Suppressor macrophage treated with lipopolysaccharide for 4 hours (primary cell): ENCODE measurements at places on chromosomes 6 and 20.

DNA sequence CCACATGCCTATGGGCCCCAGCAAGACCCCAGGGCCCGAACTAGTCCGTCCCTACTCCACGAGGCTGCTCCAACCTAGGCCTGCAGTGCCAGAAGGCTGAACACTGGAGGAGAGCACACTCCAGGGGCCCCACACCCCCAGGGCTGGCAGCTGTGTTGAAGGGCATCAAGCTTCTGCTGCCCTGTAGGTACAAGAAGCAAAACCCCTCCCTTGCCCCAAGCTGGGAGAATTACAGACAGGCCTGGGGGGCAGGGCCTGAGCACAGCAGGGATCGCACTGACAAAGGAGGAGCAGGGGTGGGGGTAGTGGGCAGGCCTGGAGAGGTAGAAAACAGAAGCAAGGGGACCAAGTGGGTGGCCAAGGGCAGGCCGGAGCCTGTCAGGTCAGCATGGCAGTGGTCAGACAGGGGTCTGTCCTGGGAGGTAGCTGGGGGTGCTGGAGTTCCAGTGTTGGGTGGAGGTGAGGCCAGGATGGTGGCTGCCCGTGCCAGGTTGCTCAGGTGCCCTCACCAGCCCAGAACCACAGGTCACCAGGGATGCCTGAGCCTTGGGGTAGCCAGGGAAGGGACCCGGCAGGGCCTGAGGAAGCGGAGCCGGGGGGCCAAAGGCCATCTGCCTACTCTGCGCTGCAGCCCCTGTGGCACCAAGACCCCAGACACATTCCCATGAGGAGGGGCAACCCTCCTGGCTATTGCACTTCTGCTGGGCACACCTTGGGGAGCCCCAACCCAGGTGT, 2.9 kb upstream of the UCKL1 start:
- no peak for DNase-seq

GRCh38 chr6:32184084-32184640, at the start of gene AGER:
TSS of gene AGER (minus strand) at chr6:32184253. CDS start at chr6:32184222, 31 bp downstream.
- DNase-seq, result no peak

- no peak for DNase-seq
Measured at GRCh38 chr20:64102647-64103354, 4.6 kb downstream of the NPBWR2 start.

DNA sequence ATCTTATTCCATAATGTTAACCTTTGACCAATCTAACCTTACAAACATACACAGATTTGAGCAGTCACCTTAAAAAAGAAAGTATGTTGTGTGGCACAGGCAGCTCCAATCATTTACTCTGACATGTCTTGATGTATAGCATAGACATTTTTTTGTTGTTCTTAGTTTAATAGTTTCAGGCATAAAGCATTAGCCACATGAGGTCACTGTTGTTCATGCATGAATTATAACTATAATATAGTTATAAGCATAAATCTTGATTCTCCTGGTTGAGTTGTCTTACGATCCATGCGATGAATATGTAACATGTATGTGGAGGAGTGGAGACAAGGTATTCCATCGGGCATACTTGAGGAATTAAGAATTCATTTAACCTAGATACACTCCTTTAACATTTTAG, 26.1 kb upstream of the NKAIN2 start:
- peak; percentile 2 for DNase-seq

GRCh38 chr6:84618046-84618752, 146.2 kb downstream of the TBX18 start:
- DNase-seq, result no peak

DNA sequence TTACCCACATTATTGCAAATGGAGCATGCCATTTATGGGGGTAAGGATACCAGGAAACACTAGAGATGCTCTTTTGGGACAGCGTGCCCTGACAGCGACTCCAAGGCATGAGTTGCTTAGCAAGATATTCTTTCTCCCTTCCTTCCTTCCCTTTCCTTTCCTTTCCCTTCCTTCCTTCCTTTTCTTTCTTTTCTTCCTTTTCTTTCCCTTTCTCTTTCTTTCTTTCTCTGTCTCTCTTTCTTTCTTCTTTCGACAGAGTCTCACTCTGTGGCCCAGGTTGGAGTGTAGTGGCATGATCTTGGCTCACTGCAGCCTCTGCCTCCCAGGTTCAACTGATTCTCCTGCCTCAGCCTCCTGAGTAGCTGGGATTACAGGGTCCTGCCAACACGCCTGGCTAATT, 3.3 kb downstream of the MUCL3 start:
- no peak for DNase-seq

GRCh38 chr6:105069821-105070445, 109.9 kb downstream of the POPDC3 start:
- DNase-seq, result no peak

GRCh38 chr6:113486199-113486598, 370.9 kb upstream of the MARCKS start:
- DNase-seq, result no peak

- no peak for DNase-seq
Measured at GRCh38 chr20:14113416-14113815, 118.1 kb downstream of the MACROD2 start.

GRCh38 chr20:2297357-2297728, 1.5 kb downstream of the TGM3 start:
- no peak for DNase-seq

DNA sequence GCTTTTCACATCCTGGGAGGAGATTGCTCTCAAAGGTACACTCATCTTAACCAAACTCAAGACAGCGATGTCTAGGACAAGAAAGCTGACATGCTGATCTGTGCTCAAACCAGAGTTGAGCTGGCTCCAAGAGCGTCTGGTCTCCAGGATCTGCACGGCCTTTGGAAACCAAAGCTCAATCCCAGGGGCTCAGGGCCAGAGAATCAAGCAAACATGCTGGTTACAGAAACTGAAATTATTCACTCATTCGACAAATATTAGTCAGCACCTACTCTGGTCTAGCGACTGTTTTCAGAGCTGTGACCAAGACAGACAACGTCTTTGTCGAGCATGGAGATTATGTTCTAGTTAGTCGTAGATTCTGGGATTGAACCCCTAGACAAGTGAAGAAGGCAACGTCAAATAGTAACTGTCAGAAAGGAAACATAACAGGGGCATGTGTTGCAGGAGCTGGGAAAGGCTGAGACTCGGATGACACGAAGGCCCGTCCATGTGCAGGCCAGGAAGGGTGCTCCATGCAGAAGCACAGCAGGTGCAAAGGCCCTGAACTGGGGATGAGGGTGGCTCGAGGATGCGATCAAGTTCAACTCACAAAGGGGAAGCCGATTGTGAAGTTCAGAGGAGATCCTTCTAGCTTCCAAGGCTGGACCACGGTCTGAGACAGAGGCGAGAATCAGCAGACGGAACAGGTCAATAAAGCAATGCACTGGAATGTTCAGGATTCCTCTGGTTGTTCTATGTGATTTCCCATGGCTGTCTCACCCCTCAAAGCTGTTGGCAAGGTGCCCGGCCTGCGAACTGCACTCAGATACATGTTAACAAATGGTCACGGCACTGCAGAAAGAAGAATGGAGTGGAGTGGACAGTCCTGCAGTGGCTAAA, 12.5 kb upstream of the PCK1 start:
- no peak for DNase-seq

GRCh38 chr6:157646012-157646411, 177.0 kb upstream of the SNX9 start:
- peak; percentile 6 for DNase-seq

GRCh38 chr6:152318278-152318677, 318.9 kb downstream of the SYNE1 start:
- no peak for DNase-seq

DNA sequence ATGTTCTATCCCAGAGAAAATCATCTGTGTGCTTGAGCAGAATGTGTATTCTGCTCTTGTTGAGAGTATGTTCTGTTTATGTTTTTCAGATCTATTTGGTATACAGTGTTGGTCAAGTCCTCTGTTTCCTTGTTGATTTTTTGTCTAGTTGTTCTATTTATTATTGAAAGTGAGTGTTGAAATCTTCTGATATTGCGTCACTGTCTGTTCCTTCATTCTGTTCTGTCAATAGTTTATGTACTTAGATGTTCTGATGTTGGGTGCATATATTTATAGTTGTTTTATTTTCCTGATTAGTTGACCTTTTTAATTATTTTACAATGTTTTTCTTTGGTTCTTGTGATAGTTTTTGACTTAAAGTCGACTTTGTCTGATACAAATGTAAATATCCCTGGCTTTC, 458.7 kb upstream of the HSF2 start:
- no peak for DNase-seq

DNA sequence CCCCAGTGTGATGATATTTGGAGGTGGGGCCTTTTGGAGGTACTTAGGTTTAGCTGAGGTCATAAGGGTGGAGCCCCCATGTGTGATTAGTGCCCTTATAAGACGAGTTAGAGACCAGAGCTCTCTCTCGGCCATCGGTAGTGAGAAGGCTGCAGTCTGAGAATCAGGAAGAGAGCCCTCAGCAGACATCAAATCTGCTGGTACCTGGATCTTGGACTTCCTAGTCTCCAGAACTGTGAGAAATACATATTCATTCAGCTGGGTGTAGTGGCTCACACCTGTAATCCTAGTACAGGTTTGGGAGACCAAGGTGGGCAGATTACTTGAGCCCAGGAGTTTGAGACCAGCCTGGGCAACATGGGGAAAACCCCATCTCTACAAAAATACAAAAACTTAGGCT, 48.7 kb upstream of the DDR1 start:
- DNase-seq, result no peak

- DNase-seq, result no peak
Measured at GRCh38 chr6:144316862-144317195, 31.7 kb downstream of the UTRN start.

- DNase-seq, result no peak
Measured at GRCh38 chr6:33426590-33427511, 7.0 kb downstream of the SYNGAP1 start.

DNA sequence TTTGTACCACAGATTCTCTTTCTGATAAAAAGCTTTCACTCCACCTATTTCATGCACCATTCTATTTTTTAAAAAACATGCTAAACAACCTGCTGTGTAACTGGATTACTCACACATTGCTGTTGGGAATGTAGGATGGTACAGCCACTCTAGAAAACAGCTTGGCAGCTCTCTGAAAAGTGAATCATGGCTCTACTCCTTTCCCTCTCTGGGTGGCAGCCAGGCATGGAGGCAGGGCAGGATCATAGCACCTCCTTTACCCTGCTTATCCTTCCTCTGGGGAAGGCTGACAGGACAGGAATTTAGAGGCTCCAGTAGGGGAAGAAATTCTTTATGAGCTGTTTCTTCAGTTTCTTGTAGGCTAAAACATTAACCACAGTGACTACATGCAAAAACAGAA, 6.7 kb upstream of the VNN2 start:
- peak; percentile 22 for DNase-seq

DNA sequence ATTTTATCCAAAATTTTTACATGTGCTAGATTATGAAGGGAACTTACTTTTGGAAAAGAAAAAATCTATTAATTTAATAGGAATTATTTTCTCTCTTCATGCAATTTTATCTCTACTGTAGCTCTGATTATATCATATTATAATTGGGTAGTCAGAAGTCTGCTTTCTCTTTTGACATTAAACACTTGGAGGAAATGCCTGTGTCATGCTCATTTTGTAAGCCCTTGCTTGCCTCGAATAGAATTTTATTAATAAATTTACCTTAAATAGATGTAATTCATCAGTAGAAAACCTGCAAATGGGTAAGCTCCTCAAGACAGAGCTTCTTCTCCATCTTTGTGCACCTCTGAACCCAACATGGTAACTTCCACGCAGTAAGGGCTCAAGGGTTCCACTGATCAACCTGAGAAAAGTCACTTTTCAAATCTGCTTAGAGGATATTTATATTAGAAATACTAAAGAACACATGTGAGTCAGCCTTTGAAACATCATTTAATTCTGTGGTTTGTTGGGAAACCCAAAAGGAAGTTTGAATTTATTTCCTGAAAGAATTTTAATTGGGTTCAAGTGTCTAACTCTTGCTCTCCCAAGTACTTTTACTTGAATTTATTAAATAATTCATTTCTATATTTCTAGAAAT, 266.0 kb downstream of the ALDH8A1 start:
- DNase-seq, result peak; percentile 23

DNA sequence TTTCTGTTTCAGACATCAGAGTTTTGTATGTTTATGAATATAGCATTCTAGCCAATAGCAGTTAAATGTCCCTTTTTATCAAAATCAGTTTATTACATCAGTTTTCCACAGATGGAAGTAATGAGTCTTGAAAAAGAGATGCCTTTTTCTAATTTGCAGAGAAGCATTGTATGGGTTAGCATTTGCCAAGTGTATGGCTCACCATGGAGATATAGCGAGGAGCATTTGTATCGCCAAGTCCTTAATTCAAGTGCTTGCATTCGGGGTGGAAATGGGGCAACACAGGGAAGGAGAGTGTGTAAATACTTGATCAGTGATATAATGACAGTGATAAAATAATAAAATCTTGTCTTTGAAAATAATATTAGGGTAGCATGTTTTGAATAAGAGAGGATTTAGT, 42.9 kb downstream of the TXLNB start:
- no peak for DNase-seq

GRCh38 chr6:105235155-105235554, 55.3 kb upstream of the POPDC3 start:
- DNase-seq, result no peak

DNA sequence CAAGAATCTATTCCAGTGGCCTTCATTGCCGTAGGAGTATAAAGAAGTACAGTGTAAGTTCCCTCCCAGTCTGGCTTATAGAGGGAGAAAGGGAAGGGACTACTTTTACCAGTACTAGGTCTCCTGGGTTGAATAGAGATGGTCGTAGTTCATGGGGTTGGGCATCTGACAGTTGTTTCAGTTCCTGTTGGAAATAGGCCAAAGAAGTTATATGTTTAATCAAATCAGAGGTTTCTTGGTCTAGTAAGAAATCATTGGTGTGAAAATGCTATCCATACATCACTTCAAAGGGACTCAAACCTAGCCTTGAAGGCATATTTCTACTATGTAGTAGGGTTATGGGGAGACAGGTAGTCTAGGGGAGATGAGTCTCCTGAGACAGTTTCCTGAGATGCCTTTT, 45.6 kb upstream of the MAN1A1 start:
- no peak for DNase-seq

GRCh38 chr6:109902870-109903269, 75.2 kb upstream of the GPR6 start:
- DNase-seq, result no peak

GRCh38 chr6:136230219-136230853, 19.8 kb downstream of the MTFR2 start:
- DNase-seq, result peak; percentile 20

- no peak for DNase-seq
Measured at GRCh38 chr6:44558024-44558831, 170.7 kb downstream of the CDC5L start.

DNA sequence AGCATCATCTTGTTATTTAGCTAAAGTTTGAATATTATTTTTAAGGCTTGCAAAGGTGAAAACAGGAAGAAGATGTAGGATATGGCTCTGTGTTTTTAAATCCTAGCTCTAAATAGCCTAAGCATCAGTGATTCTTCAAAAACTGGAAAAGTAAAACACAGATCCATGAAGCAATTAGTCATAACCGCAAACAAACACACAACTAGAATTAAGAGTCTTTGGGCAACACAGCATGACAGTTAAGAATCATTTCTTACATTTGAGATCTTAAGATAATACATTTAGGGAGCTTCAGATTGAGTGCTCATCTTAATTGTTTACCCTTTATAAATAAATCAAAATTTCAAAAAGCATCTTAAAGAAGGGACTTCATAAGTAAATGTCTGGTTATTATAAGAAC, 115.8 kb upstream of the MAP7 start:
- DNase-seq, result no peak
